CD4-positive, alpha-beta T cell treated with Interleukin-15 for 4 hours (primary cell): ENCODE measurements at places on chromosomes 5 and 9.

- DNase-seq: no peak
Observed at GRCh38 chr9:123868002-123868401, 61.9 kb downstream of the DENND1A start.

GRCh38 chr9:121912812-121913627 is 180.1 kb downstream of the TTLL11 start:
- no peak for DNase-seq

DNA sequence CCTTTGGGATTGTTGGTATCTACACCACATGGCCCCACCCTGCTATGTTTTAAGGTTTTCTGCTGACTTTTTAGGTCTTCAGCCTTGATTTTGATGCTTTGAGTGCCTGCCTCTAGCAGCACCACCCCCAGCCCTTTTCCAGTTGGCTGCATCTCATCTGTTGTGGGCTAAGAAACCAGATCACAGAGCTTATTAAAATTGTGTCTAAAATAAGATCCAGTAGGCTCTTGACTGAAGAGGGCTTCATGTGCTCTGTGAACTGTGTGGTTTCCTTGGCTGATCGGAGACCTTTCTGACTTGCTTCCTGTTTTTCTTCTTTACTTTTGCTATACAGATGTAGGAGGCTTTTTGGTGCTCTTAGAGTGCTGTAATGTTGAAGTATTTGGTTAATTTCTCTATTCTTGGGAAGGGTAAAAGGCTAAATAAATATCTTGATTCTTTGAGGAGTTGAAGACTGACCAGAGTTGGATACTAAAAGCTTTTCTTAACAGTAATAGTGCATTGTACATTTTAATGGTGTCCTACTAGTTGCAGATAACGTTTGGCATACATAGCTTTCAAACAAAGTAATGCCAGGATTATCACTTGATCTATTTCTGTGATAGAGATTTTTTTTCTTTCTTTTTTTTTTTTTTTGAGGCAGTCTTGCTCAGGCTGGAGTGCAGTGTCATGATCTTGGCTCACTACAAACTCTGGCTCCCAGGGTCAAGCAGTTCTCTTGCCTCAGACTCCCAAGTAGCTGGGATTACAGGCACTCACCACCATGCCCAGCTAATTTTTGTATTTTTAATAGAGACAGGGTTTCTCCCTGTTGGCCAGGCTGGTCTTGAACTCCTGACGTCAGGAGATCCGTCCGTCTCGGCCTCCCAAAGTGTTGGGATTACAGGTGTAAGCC is 4.5 kb downstream of the UBE2D2 start:
- peak; percentile 58 for DNase-seq

DNA sequence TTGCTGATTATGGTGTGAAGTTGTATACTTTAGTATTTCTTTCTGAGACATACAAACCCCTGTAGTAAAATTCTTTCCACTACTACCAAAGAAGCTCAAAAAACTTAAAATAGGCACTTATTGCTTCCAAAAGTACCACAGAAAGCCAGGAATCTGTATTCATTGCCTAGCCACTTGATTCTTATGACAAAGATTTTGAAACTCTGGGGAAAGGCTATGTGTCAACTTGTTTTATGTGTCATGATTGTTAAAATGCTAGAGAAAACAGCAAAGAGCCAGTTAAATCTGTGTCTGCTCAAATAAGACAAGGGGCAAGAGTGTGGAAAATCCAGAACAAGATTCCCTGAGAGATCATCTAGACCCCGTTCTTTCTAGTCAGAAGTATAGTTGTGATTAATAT is 6.0 kb downstream of the KIF2A start:
- no peak for DNase-seq

- no peak for DNase-seq
Observed at GRCh38 chr9:128937310-128938165, 9.9 kb downstream of the DOLK start.

DNA sequence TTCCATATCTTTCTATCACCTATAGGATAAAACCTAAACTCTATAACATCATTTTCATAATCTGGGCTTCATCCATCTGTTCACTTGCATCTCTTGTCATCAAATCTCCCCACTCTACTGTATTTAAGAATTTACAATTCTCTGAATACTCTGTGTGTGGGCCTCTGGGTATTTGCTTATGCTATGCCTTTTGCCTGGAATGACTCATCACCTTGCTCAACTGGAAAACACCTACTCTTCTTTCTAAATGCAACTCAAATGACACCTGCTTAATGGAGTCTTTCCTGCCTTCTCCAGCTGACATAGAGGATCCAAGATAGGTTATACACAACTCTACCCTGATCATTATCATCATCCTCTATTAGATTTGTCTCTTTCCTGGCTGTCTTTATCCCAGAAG is 421.7 kb downstream of the SPATA31D1 start:
- no peak for DNase-seq

DNA sequence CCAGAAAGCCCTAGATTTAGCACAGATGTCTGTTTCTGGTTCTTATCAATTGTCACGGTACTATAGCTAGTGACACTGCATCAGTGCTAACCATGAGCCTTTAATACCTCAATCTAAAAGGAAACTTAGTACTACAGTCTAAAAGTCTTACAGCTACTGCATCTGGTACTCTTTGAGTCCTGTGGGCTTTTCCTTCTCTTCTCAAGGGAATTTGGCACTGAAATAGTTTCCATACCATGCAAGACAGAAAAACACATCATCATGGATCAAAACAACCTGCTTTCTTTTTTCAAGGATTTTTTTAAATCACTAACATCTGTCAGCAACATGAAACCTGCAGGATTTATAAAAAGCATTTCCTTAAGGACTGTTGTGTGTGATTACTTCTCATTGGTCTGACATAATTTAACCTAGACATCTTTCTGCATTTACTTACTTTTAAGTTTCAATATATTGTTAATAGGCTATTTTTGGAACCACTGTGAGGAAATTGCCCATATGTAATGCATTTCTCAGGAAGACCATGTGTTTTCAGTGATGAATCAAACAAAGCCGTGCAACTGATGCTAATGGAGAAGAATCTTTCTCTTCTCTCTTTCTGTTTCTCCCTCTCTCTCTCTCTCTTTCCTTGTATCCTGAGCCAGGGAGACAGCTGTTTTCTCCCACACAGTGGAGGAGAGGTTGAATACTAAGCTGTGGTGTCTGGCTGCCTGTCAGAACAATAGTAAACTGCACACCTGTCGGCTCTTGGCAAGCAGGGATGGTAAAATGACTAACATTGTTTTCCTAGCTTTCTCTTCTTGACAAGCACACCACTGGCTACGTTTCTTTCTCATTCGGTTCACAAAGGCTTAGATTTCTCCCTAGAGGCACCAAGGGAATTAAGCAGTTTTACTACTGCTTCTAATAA is 273.4 kb downstream of the CSNK1G3 start:
- no peak for DNase-seq

DNA sequence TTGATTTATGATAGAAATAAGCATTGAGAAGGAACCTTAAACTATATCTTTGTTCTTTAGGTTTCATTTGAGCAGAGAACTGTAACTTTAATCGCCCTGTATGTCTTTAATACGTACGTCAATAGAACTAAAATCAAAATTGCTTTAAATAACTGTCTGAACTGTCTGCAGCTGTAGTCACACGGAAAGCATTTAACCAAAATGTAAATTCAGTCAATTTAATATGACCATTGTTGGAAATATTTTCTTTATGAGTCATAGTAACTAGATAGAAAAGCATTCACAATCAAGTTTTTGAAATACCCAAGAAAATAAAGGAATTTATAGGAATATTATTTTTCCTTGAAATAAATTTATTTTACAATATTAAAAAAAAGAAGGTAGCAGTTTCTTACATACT is 157.1 kb upstream of the CDH6 start:
- DNase-seq: no peak
